ENCODE measurements at places on chromosomes 11 and 22.

- no peak for DNase-seq
Observed at GRCh38 chr22:36335621-36336020, 52.1 kb downstream of the MYH9 start.

DNA sequence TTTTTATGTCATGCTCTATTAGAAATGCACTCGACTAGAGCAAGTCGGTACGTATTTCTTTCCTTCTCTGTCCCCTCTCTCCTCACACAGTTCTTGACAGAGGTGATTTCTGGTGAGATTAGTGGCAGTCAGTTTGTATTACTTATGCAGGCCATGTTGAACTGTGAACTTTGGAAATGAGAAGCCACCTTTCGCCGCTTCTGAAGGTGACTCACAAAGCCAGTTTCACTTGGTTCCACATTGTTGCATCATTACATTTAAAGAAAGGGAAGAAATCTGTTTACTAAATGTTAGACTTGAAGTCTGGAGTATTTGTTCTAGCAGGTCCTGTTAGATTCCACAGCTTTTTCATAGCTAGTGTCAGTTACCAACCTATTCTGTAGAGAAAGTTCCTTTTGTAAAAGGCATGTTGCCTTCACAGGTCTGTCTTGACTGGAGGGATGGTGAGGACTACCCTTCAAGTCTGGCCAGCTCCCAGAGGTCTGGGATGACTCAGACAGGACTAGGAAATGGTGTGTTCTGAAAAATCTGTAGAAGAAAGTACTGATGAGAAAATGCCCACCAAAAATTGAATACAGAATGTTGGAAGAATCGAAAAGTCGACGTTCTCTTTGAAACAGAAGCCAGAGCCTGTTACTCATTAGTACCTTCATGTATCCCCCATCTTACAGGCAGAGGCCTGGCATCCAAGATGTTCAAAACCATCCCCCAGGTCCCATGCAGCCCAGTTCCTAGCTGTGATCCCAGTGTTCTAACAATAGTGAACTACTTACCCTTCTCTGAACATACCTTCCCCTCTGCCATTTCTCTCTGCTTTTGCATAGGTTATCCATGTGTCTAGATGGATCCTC is 181.4 kb downstream of the DBX1 start:
- peak; percentile 35 for DNase-seq

GRCh38 chr11:34427186-34427805 is 11.4 kb upstream of the CAT start:
- no peak for DNase-seq

DNA sequence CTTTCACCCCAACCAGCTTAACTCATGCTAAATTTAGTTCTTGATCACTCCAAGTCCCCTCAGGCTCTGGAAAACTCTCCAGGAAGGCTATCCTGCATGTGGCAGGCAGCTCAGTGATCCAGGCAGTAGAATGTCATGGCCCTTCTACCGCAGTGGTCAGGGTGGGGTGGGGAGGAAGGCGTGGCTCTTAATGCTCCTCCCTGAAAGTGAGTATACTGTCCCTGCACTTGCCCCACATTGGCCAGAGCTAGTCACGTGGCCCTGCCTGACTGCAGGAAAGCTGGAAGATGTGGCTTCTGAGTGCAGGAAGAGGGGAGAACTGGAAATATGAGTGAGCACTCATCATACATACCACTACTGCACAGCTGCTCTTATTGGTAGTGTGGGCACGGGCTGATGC is 102.1 kb downstream of the GRAMD1B start:
- DNase-seq: no peak

GRCh38 chr11:12215181-12215593 is 104.8 kb downstream of the MICAL2 start:
- DNase-seq: no peak

- no peak for DNase-seq
Observed at GRCh38 chr11:34583818-34584217, 37.1 kb upstream of the EHF start.

GRCh38 chr11:94790661-94791180 is 22.6 kb downstream of the AMOTL1 start:
- no peak for DNase-seq

DNA sequence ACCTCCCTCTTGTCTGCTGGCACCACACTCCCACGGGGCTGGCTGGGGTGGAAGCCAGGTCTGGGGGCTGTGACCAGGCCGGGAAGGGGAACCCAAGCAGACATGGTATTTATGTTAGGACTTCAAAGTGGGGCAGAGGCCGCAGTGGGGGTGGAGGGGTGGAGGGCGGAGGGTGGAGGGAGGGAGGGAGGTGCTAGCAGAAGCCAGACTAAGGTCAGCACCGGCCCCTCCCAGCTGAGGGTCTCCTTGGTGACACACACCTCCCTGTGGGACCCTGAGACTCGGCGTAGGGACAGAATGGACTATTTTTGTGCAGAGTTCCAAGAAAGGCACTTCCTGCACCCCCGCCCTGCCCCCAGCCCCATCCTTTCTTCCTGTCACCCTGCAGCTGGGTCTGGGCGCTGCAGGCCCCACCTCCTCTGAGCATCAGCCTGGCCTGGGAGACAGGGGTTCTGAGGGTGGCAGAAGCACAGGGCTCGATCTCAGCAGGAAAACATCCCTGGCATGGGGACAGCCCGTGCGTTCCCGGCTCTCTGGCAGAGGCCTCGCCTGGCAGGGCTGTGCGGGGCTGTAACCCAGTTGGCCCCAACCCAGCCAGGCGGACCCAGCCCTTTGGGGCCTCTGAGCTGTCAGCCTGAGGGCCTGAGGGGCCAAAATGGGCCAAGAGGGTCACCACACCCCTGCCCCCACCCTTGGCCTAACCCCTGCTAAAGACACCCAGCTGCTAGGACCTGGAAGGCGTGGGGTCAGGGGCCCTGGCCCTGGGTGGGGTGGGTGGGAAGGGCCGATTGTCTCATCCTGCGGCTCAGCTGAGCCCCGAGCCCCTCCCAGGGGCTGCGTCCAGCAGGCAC is 9.6 kb upstream of the CD248 start:
- DNase-seq: no peak

GRCh38 chr22:27245056-27245455 is 556.5 kb downstream of the MN1 start:
- DNase-seq: no peak

- peak; percentile 96 for DNase-seq
Observed at GRCh38 chr11:47642099-47642855, at the start of gene MTCH2. Gene MTCH2 (minus strand): TSS chr11:47642559. CDS start chr11:47642465, 94 bp downstream.

GRCh38 chr11:88348870-88349269 is 11.3 kb upstream of the CTSC start:
- no peak for DNase-seq

DNA sequence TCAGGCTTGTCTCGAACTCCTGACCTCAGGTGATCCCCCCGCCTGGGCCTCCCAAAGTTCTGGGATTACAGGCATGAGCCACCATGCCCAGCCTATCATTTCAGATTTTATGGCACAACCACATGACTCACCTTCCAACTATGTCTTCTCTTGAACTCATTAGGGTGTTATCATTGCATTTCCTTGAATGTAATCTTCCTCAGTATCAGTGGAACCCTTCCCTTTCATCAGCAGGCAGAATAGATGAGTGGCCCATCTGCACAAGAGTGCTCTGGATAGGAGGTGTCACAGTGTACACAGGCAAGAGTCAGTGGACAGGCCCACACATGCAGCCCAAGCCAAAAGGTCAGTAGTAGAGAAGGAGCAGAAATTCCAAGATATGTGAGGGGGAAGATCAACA is 29.1 kb upstream of the AQP11 start:
- no peak for DNase-seq

GRCh38 chr11:5722622-5723021 is 13.6 kb upstream of the OR56B1 start:
- no peak for DNase-seq

- no peak for DNase-seq
Observed at GRCh38 chr11:102499151-102499550, 31.4 kb downstream of the MMP7 start.

GRCh38 chr11:7522121-7522520 is 8.3 kb downstream of the PPFIBP2 start:
- DNase-seq: no peak

DNA sequence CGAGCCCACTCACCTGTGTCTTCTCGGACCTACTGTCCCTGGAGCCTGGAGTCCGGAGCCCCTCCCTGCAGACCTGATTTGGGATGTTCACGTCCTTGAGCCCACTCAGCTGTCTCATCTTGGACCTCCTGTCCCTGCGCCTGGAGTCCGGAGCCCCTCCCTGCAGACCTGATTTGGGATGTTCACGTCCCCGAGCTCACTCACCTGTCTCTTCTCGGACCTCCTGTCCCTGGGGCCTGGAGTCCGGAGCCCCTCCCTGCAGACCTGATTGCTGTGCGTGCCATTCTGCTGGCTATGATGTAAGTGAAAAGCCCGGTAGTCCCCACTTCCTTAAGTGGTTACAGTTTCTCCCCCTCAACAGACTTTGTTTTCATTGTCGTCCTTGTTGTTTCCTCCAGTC is 867.1 kb downstream of the BRD1 start:
- DNase-seq: no peak

- DNase-seq: no peak
Observed at GRCh38 chr22:50261615-50262459, at the start of gene MAPK12. Gene MAPK12 (minus strand): TSS chr22:50261683. CDS start chr22:50261509, 174 bp downstream.

DNA sequence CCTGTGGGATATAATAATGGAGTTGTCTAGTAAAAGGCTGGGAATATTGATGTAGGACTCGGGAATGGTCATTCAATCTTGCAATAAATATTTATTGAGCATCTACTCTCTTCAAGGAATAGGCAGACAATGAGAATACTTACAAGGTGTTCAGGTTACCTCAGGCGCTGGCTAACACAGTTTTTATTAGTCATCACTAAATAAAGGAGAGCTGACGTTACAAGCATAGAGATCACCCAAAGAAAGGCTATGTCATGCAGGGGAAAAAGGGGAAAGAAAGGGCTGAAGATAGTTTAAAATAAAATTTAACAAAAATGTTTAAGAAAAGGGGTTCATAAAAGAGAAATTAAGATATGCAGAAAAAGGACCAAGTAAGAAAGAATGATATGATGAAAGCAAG is 15.8 kb upstream of the CTSC start:
- DNase-seq: no peak

DNA sequence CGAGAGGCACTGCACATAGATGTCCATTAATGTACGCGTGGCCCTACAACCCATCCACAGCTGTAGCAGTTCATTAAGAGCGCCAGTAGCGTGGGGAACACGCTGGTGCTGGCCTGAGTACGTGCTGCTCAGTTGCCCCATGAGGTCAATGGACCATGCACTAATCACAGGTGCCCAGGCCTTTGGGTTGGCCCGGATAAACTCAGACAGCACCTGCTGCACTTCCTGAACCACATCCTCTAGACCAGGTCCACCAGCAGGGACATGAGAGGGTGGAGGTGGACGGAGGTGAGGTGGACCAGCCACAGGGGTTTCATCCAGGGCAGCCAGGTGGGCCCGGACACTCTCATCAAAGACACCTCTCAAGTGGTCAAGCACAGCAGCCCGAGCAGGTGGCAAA is 3.1 kb upstream of the GANAB start:
- no peak for DNase-seq

DNA sequence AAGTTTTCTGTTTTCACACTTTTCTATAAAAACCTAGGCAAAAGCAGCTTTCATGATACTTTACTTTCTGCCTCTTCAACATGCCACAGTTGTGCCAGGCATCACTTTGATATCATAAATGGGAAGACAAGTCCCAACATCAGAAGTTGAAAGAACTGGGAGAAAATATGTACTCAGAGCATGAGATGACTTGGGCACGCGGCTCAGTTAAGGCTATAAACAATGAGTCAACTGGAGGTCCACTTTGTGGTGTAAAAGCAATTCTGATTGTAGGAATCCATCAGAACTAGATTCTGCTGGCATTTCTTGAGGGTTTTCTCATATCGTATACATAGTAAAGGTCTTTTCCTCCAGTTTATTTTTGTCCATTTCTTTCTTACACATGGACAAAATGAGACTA is 109.7 kb upstream of the USP47 start:
- no peak for DNase-seq

- no peak for DNase-seq
Observed at GRCh38 chr11:17633279-17633986, 85.9 kb upstream of the MYOD1 start.

DNA sequence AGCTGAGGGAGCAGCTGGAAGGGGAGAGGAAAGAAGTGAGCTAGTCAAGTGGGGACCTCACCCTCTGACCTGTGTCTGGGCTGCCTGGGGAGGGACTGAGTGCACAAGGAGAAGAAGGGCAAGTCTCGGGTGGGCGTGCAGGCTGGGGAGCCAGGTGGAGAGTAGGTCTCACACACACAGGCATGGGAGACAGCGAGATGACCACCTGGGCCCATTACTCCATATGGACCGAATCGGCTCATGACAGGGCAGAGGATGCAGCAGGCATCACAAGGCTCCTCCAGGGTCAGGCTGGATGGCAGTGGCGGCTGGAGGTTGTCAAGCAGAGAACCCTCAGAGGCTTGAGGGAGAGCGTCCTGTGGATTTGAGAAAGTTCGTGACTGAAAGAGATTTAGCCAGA is 63.5 kb downstream of the CEP164 start:
- no peak for DNase-seq

DNA sequence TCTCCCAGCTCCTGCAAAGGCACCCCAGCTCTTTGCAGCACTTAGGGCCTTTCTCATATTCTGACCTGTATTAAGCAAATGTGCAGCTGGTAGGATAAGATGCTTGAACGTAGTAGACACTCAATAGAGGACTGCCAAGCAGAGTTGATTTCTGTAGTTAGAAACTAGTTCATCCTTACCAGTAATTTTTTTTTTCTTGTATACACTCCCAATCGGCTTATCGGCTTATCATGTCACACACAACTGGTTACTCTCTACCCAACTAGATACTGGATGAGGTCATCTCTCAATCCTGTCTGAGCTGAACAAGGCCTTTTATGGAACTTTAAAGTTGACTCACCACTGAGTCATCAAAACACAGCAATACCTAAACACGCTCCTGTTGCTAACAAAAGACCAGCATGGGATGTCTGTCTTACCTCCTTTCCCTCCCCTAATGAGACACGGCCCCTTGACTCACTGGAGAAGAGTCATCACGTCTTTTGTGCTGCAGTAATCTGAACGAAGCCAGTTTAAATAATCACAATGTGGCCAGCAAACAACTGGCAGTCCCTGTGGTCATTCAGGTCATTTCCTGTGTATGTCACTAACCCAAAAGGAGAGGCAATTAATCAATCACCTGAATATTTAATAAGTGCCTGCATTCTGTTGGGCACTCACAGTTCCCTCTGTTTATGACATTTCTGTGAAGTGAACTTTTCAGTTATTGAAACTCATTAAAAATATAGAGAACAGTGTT is 7.5 kb upstream of the WEE1 start:
- DNase-seq: peak; percentile 96

GRCh38 chr11:58770627-58771457 is 39.1 kb upstream of the GLYAT start:
- DNase-seq: no peak
